ENCODE measurements at places on chromosomes 12 and 14.

GRCh38 chr14:69270795-69271708 is 11.1 kb downstream of the GALNT16 start:
- DNase-seq = no peak

- no peak for DNase-seq
These were observed 232.7 kb downstream of the SLC16A7 start for GRCh38 chr12:59828521-59828920.

- peak; percentile 5 for DNase-seq
These were observed 112.7 kb downstream of the NT5DC3 start for GRCh38 chr12:103728323-103728722.

DNA sequence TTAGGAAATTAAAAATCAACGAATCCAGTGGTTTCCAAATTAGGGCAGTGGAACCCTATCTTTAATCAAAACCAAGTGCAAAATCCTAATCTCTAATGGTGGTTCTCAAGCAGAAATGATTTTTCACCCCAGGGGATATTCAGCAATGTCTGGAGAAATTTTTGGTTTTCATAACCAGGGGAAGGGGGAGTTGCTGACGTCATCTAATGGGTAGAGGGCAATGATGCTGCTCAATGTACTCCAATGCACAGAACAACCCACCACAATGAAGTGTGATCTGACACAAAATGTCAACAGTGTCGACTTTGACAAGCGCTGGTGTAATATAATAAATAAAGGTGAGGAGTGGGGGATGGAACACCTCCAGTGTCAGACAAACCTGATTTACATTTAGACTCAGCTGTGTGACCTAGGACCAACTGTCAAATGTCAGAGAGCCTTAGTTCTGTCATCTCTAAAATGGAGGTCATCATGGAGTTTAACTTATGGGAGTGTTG is 81.5 kb downstream of the CMKLR1 start:
- no peak for DNase-seq

GRCh38 chr12:128402486-128403243 is 135.7 kb downstream of the TMEM132C start:
- DNase-seq = no peak

DNA sequence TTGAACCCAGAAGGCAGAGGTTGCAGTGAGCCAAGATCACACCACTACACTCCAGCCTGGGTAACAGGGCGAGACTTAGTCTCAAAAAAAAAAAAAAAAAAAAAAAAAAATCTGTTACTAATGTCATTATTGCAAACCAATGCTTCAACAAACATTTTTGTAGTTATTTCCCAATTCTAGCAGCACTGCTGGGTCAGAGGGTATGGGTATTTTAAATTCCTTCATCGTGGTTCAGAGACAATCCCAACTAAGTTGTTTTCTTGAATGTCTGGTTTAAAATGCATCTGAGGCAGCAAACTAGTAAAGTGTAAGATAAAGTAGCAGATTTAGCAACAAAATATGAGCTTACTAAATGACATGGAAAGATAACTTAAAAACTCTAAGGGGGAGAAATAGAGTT is 65.6 kb downstream of the FERMT2 start:
- peak; percentile 43 for DNase-seq

GRCh38 chr12:131077931-131078391 is 124.3 kb downstream of the ADGRD1 start:
- DNase-seq = no peak

DNA sequence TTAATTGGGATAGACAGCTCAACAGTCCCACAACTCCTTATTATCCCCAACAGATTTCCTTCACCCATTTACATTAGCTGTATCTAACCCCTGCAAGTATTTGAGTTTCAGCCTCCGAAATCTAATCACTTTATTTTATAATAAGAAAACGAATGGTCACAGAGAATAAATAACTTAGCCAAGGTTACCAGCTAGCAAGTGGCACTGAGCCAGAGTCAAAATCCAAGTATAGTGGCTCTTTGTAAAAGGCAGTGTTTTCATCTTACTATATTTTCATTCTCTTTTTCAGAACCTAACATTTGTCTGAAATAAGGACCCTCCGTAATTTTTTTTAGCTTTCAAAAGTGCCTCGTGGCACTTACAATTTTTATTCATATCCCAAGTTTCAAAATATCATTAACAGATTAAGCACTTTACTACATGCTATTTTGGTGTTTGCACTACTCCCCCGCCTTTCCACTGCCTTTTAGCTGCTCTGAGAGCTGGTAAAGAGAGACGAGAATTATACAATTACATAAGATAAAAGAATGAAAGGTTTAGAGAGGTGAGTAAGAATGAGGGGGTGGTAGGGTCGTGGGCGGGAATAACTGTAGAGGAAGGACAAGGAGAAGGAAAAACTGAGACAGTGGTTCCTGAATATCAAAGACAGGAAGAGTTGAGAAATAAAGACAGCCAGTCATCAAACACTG is 3.7 kb upstream of the USP15 start:
- DNase-seq = peak; percentile 32

GRCh38 chr14:81454572-81455218 is 54.6 kb upstream of the STON2 start:
- no peak for DNase-seq

DNA sequence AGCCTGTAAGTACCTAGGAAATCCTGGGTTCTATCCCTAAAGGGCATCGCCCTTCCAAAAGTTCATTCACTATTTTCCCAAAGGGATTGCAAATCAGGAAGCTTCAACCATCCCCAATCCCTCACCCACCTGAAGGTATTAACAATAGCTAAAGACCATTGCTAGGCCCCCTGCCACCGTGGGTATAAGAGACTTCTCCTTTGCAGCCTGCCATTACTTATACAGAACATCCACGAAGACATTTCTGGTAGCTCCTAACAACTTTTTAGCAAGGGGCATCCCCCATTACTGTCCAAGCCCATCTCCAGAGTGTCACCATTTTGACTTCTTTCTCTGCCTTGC is 384 bp upstream of the SMUG1 start:
- DNase-seq = no peak

DNA sequence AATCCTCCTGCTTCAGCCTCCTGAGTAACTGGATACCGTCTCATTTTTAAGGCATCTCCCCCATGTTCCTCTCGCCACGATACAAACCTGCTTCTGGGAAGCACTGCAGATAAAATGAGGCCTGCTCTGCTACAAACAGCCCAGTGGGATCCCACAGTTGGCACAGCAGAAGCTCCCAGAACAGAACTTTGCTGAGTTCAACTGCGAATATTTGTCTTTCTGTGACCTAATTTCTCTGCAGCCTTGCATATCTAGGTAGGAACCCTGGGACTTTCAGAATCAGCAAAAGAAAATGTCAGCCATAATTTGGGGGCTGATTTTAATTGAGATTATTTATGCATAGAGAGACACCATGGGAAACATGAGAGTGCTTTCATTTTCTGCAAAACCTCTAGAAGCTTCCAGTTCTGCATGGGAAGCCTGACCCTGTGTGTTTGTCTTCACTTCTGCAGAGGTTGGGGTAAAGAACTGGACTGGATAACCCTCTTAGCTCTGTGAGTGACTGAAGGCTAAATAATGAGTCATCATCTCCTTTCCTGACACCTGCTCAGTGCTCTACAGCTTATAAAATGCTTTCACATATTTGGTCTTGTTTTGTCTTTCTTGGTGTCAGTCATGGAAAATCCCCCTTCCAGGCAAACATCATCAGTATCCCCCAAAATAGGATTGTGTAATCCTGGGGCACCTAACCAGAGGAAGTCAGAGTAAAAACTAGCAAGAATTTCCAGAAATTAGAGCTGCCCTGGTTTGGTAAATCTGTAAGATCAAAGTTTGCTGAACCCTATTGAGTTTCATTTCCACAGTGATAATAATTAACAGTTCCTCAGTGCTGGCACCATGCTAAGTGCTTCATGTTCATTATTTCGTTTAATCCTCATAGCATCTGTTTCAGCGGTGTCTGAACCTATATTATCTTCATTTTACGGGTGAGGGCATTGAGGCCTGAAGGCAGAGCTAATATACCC is 185.8 kb downstream of the SLC15A4 start:
- no peak for DNase-seq

GRCh38 chr12:15270591-15270990 is 49.4 kb upstream of the RERG start:
- DNase-seq = no peak

DNA sequence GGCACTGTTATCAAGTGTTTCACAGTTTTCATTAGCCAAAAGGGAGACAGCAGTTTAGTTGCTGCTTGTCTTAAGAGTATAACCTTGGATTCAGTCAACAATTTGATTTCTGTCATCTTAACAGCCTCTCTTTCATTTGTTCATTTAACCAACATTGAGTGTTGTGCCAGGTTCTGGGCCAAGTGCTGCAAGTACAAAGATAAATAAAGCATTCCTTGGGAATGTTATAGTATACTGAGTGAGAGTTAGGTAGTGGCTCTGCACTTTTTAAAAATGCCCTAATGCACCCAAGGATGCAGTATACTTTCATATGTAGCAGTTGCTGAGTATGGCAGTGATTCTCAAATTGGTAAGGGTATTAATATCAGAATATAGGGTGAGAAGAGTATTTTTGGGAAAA is 15.4 kb downstream of the APAF1 start:
- no peak for DNase-seq

DNA sequence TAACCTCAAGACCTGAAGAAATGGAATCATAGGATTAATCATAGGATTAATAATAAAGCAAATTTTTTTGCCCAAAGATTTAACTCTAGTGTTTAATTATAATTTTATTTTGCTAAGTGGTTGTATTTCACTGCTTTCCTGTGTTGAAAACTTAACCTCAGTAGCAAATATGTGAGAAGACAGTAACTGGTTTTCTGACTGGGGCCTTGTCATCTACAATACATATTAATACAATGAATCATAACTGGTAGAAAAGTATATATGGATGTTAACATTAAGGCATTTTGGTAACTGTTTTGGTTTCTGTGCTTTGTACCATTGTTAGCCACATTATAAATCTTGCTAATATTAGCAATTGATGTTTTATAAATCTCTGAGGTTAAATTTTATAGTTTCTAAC is 92.2 kb downstream of the ACSS3 start:
- DNase-seq = peak; percentile 3
